ENCODE measurements at places on chromosomes 5 and 9.

GRCh38 chr5:176653401-176654385, 6.4 kb downstream of the TSPAN17 start:
- DNase-seq, result peak; percentile 73

DNA sequence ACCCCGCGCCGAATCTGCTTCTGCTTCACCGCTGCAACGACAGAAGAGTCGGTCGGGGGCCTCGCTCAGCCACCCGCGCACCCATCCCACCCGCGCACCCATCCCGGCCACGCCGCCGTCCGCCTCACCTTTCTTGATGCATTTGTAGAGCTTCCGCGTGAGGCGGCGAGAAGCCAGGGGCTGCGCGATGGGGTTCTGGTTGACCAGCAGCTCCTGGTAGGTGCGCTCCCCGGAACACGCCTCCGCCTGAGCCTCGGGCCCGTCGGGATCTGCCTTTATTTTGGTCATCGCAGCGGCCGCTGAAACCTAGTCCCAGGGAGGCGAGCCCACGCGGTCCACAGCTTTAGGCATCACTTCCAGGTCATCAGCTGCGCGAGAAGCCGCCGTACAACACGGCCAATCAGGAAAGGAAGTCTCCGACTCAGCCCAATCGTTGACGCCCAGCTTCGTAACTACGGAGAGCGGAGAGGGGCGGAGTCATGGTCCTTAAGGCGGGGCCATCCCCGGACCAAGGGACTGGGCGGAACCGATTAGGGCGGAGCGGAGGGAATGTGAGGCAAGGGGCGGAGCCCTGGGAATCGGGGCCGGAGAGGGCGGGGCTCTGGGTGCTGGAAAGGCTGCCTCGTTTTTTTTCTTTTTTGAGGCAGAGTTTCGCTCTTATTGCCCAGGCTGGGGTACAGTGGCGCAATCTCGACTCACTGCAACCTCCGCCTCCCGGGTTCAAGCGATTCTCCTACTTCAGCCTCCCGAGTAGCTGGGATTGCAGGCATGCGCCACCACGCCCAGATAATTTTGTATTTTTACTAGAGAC, at the start of gene NHP2:
Gene NHP2, minus strand, starts transcription at position 356 of the 811 bp plus-strand sequence. Its CDS starts 68 bp downstream, at position 288.
- peak; percentile 99 for DNase-seq

GRCh38 chr9:92850898-92851297, 26.9 kb downstream of the ZNF484 start:
- DNase-seq, result no peak

DNA sequence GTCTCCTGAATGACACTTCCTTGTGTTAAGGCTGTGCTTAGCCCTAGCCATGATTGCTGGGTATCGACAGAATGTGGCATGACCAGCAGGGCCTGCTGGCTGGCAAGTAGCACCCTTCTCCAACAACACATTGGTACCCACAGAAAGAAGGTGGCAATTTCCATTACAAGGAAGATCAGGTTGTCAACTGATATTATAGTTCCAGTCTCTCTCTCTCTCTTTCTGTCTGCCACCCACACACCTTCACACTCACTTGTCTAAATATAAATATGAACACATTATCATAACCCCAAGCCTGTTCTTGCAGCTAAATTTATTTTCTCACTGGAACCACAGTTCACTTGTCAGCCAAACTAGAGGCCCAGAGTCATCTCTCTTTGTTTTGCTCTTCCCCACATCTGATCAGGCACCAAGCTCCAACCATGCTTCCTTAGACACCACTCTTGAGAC, 408.1 kb upstream of the PIK3R1 start:
- no peak for DNase-seq

GRCh38 chr9:122138560-122139268, 20.9 kb downstream of the NDUFA8 start:
- DNase-seq, result peak; percentile 30

- DNase-seq, result peak; percentile 77
Measured at GRCh38 chr9:97740848-97741821, 44.0 kb upstream of the XPA start.

GRCh38 chr9:3047912-3048311, 204.0 kb upstream of the PUM3 start:
- DNase-seq, result no peak

DNA sequence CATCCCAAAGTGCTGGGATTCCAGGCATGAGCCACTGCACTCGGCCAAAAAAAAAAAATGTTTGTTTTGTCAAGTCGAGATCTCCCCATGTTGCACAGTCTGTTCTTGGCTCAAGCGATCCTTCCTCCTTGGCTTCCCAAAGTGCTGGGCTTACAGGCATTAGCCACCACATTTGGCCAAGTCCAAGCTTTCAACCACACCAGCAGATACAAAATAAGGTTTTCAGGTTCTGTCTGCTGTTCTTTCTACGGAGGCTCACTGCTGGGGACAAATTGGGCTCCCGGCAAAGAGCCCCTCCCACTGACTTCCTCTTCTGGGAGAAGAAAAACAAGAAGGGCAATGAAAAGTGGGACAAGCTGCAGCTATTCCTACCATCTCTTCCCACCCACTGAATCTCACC, 37.6 kb upstream of the GGTA1 start:
- no peak for DNase-seq

DNA sequence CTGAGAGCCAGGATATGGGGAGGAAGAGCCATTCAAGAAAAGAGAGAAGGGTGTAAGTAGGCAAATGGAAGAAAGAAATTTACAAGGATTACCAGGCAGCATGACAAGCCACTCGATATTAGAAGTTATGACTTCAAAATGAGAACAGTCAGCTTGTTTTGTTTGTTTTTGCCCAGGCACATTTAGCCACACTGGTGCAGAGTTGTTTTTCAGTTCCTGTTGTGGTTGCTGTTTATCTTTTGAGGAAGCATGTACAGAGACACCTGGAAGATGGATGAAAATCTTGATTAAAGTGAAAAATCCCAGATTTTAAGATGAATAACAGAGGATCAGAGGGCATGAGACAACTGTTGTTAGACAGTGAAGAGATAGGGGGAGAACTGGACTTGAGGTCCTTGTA, 199.1 kb downstream of the MTRR start:
- DNase-seq, result no peak

DNA sequence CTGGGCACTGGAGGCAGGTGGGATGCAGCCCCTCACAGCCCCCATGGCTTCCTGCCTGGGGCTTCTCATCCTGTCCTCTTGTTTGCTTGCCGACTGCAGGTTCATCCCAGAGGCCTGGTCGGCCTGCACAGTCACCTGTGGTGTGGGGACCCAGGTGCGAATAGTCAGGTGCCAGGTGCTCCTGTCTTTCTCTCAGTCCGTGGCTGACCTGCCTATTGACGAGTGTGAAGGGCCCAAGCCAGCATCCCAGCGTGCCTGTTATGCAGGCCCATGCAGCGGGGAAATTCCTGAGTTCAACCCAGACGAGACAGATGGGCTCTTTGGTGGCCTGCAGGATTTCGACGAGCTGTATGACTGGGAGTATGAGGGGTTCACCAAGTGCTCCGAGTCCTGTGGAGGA, 232.7 kb downstream of the ADAMTSL1 start:
- no peak for DNase-seq

GRCh38 chr5:154319736-154320135, 126.1 kb upstream of the SAP30L start:
- no peak for DNase-seq

- no peak for DNase-seq
Measured at GRCh38 chr9:90009447-90009846, 404.6 kb downstream of the GADD45G start.

DNA sequence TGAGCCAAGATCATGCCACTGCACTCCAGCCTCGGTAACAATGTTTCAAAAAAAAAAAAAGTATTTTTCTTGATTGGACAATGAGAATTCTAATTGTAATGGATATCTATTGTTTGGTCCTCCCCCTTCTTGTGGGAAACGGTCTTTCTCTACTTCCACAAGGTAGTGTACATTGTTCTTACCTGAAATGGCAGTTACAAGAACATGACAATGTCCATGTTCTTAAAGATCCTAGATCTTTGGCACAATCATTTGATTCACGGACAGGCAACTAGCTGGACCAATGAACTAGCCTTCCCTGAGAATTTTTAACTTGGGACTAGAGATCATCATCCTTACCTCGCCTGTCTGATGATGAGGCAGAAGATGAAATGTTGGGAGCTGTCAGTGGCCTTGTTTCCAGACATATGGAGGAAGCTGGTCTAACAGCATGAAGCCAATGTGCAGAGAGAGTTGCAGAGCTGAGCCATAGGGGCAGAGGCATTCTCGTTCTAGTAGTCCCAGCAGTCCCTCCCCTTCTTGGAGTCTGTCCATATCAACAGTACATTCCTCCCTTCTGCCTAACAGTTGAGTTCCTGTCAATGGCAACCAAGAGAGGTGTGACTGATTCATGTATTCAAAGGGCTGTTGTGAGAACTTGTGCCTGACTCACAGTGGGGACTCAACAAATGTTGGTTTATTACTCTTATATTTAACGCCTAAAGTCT, 2.1 kb upstream of the MARCHF6 start:
- DNase-seq, result peak; percentile 90

Measured in kidney tubule cell (primary cell).